ENCODE measurements at places on chromosomes 12 and 14.

- DNase-seq: no peak
Measured at GRCh38 chr12:24721191-24721590, 227.7 kb downstream of the BCAT1 start.

- DNase-seq: no peak
Measured at GRCh38 chr12:93266-94005, 26.9 kb downstream of the IQSEC3 start.

- DNase-seq: no peak
Measured at GRCh38 chr12:5710260-5710878, 234.7 kb downstream of the ANO2 start.

- DNase-seq: no peak
Measured at GRCh38 chr14:28756269-28756883, 10.2 kb upstream of the FOXG1 start.

- DNase-seq: no peak
Measured at GRCh38 chr12:6960593-6961277, 9.6 kb downstream of the PTPN6 start.

GRCh38 chr14:96554315-96554910 is 52.2 kb downstream of the PAPOLA start:
- no peak for DNase-seq

DNA sequence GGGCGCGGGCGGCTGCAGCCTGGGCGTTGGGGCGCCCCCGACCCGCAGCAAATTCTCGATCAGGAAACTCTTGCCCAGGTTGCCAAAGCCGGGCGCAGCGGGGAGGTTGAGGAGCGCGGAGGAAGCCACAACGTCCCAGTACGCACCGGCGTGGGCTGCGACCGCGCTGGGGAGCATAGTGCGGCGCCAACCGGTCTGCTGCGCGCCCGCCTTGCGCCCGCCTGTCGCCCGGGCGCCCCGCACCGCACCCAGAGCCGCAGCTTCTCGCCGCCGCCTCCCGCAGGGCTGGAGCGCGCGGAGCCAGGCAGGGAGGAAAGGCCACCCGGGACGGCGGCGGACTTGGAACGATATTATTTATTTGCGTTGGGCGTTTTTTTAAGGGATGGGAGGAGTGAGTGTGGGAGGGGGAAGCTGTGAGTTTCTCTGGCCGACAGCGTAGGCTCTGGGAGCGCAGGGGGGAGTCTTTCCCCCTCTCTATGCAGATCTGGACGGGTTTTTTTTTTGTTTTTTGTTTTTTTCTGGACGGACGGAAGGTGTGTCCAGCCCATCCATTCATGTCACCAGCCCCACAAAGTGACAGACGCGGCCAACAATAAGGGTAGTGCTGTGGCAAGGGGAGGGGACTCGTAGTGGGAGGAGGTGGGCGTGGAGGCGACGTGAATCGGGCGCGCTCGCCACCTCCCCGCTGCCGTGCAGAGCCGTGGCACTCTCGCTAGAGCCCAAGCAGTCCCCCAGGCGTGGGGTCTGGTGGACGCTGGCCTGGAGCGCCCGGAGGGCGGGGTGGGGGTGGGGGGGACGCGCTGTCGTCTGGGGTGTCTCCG is at the start of gene DBX2:
DBX2 (minus strand) TSS at position 349 of the 821 bp plus-strand sequence; CDS start at position 177, 172 bp downstream.
- no peak for DNase-seq

Data from stimulated activated CD4-positive, alpha-beta T cell treated with anti-CD3 and anti-CD28 coated beads, Interleukin-2, amount 100 ng/mL, for 48 hours (primary cell).